ENCODE measurements at places on chromosomes 3 and 15.

- DNase-seq, result no peak
These were observed 104.4 kb downstream of the HERC1 start for GRCh38 chr15:63729115-63729884.

- no peak for DNase-seq
These were observed 189.4 kb downstream of the MFSD1 start for GRCh38 chr3:158991146-158991705.

DNA sequence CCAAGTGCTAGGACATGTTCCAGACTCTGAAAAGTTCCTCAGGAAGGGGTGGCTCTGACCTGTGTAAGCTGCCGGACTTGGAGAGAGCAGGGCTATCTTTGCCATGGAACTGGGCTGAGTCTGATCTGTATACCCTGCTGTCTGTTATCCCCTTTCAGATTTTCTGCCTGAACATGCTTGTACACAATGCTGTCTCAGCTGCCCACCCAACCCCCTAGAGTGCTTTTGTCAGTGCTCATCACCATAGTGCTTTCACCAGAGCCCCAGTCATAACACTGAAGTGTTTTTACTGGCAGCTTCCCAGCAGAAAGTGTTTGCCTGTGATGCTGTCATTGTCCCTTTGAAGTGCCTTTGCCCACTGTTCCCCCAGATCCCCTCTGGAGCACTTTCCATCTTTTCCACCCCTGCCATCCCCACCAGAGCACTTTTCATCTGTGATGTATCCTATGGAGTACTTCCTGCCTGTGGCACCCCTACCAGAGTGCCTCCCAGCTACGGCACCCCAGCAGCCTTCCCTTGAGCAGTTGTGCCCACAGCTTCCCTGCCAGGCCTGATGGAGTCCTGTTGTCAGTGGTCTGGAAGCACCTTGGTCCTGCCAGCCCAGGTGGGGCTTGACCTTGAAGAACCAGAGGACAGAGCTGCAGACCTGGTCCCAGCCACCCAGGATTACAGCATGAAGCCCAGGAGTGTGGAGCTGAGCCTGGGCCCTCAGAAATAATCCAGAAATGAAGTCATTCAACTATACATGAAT is 397.7 kb downstream of the DIPK2A start:
- DNase-seq, result no peak

DNA sequence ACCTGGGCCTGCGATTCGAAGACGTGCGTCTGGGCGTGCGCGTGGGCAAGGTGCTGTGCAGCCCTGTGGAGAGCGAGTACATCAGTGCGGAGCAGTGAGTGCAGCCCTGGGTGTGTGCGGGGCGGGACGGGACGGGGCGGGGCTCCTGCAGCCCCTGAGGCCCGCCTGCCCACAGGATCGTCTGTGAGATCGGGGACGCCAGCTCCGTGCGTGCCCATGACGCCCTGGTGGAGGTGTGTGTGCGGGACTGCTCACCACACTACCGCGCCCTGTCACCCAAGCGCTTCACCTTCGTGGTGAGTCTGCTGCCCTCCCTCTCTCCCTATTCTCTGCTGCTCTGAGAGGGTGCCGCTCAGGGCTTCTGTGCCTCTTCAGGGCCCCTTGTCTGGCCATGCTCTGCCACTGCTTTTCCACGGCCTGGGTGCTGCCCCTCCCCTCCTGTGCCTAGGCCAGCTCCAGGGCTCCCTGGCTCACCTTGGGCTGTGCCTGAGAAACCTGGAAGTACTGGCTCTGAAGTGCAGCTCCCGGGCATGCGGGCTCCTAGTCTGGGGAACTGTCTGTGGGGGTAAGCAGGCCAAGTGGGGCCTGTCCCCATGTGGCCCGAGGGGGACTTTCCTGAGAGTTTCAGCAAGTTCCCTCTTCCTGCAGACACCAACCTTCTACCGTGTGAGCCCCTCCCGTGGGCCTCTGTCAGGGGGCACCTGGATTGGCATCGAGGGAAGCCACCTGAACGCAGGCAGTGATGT is 31.8 kb downstream of the PLXNA1 start:
- DNase-seq, result no peak

GRCh38 chr3:41846850-41847249 is 115.1 kb downstream of the ULK4 start:
- no peak for DNase-seq

- no peak for DNase-seq
These were observed 7.5 kb upstream of the MAN2A2 start for GRCh38 chr15:90895571-90896117.

GRCh38 chr3:111763968-111764367 is 95.1 kb upstream of the PHLDB2 start:
- no peak for DNase-seq

DNA sequence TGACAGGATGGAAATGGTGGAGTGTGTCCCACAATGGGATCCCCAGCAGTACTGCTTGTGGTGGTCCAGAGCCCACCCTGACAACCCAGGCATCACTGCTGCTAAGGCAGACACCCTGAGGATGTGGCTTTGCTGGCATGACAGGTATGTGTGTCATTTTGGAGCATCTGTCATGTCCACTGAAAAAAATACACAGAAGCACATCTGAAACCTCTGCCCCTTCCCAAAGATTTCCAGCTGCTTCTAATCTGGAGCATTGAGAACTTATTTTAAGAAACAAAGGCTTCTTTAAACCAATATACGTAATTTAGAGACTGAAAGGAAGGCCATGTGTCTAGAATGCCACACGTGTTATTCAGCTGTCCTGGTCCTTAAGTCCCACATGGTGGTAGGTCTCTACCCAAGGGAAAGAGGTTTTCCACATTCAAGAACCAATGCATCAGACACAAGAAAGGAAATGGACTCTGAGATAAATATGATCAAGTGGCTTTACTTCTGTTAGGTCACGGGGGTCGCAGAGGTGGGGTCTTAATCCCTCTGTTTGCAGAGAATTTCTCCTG is 88.3 kb downstream of the PDZRN3 start:
- no peak for DNase-seq

GRCh38 chr15:57375827-57376695 is at the start of gene CGNL1:
CGNL1 (plus strand) TSS chr15:57376505; CDS start chr15:57438000, 61,495 bp downstream.
- DNase-seq, result no peak
